Bronchial epithelial cell (primary cell): ENCODE measurements at places on chromosomes 1 and 21. TPM values are rescaled to one million over a fixed set of nuclear protein-coding genes. Genes with fewer than 3 reads are reported as not detected.

- DNase-seq, result no peak
These were observed 25.9 kb downstream of the RPAP2 start for GRCh38 chr1:92324784-92325183.

DNA sequence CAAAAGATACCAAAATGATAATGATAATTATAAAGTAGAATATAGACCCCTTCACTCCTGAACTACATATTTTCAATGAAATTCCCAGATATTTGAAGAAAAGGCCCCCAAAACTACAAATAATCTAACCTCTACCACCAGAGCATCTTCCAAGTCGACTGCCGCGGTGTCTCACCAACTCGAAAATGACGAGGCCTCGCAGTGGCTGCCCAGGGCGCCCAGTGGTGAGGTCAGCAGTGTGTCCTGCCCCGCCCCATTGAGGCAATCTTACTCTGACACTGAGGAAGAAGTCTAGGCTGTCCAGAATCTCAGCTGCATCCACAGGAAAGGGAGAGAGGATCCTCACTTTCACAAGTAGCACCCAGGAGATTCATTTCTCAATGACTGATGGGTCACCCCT lies 5.2 kb downstream of the DUSP10 start:
- DNase-seq, result no peak

DNA sequence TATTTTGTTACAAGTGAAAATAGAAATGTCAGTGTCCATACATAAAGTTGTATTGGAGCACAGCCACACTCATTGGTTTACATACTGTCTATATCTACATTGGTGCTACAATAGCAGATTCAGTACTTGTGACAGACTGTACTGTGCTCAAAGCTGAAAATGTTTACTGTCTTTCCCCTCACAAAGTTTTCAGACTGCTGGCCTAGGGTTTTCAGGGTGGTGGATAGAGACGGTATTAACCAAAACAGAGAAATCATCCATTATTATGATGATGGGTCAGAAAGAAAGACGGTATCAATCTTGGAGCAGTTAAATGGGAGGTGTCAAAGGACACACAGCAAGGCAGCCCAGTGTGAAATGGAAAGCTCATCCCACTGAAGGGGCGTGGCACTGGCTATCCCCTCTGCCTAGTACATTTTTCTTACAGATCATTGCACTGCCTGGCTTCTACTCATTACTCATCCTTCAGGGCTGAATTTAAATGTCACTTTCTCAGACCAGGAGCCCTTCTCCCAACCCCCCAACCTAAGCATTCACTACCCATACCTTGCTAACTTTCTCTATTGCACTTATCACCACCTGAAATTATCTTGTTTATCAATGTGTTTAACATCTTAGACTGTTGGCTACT lies 10.2 kb downstream of the JAK1 start:
- no peak for DNase-seq

GRCh38 chr1:71179997-71180396 lies 99.2 kb upstream of the ZRANB2 start:
- DNase-seq, result no peak

- no peak for DNase-seq
These were observed 289.5 kb upstream of the SGIP1 start for GRCh38 chr1:66244429-66244828.

GRCh38 chr1:33836911-33837310 lies 27.0 kb upstream of the HMGB4 start:
- peak; percentile 6 for DNase-seq

GRCh38 chr1:65235867-65236805 lies 73.2 kb upstream of the DNAJC6 start:
- peak; percentile 57 for DNase-seq

GRCh38 chr21:46469275-46469674 lies 10.6 kb downstream of the DIP2A start:
- no peak for DNase-seq

GRCh38 chr1:34406833-34407539 lies 230.3 kb downstream of the C1orf94 start:
- peak; percentile 34 for DNase-seq

DNA sequence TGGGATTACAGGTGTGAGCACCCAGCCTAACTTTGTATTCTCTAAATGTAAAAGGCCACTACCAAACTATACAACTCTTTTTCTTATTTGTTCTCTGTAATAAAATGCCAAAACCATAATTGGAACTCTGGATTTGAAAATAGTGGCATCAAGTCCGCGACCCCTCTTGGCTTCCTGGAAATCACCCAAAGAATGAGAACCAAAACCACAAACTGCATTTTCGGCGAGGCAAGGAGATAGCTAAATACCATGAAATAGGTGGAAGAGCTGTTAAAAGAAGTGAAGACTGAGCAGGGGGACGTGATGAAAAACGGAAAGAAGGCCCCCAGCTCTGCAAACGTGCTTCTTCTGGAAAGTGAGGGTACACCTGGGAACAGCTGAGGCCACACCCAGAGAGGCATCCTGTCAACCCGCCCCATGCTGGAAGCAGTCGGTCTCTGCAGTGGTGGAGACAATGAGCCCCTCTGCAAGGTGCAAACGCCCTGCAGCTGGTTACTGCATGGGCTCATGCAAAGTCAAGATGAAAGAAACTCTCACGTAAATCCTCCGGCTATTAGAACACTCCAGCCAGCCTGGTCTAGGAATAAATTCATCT lies 22.5 kb downstream of the VPS26C start:
- DNase-seq, result no peak

DNA sequence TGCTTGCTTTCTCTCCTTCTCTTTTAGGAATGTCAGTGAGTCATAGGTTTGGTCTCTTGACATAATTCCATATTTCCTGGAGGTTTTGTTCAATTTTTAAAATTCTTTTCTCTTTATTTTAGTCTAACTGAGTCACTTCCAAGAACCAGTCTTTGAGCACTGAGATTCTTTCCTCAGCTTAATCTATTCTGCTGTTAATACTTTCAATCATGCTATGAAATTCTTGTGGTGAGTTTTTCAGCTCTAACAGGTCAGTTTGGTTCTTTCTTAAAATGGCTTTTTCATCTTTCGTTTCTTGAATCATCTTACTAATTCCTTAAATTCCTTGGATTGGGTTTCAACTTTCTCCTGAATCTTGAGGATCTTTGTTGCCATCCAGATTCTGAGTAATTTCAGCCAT lies 321.0 kb downstream of the PTBP2 start:
- DNase-seq, result peak; percentile 8

DNA sequence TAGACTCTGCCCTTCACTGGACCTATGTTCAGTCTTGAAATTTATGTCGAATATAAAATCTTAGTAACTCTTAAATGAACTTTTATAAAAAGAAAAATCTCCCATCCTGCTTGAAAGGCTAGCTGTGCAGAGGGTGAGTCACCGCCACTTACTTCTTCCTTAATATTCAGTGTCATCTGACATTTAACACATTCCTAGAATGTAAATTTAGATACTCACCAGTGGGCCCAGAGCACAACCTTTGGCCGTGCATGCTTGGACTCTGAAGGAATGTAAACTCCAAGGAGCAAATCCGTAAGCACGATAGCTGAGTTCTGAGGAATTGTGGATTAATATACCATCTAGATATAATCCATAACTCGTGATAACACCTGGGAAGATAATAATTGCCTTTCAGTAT lies 403.3 kb downstream of the KCTD3 start:
- DNase-seq, result no peak

GRCh38 chr21:32682696-32683474 lies 44.9 kb downstream of the SYNJ1 start:
- DNase-seq, result no peak

DNA sequence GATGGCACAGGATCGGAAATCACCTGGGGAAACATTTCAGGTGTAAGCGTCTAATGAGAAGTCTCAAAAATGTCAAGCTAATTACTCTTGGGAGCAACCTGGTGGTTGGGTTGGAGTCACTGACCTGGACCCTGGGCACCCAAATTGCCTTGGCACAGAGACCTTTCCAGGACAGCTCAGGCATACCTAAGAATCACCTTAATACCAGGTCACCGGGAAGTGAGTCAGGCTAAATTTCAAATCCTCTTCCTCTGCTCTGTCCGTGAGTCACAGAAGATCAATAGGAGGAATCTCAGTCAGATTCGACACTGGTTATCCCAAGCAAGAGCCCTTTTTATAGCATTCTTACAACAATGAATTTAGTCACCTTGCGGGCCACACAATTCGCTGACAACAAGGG lies 179.6 kb upstream of the CAMK1G start:
- DNase-seq, result peak; percentile 90

GRCh38 chr1:115457289-115457688 lies 119.2 kb upstream of the NGF start:
- no peak for DNase-seq

- no peak for DNase-seq
These were observed 198.7 kb downstream of the NPHP4 start for GRCh38 chr1:5793516-5793915.

DNA sequence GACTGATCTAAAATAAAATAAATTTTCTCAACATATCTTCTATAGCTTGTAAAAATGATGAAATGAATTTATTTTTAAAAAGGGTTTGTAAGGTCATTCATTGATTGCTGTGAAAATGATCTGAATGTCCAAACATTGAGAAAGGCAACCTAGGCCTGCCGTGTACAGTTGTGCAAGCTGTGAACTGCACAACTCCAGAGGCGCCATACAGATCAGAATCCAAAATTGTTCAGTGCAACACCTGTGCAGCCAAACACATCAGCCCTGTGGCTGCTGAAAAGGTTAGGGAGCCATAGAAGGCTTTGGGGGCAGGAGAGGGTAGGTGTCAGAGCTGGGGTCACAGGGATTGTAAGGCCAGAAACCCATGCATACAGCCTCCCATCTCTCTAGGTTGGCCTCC lies 9.9 kb upstream of the ZC3H12A start:
- DNase-seq, result no peak

DNA sequence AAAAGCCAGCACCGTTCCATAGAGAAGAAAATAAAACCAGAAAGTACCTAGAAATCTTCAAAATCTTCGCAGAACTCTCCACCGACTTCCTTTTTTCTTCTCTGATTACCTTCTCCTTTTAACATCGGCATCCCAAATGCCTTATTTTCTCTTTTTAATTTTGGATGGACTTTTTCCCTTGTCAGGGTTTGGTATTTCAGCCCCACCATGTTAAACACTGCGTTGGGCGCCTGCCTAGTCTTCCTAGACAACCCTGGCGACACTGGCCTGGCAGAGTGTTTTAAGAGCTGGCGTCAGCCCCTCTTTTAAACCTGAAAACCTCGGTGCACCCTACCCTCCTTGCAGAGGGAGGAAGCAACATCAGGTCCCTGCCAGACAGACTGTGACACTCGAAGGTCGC lies 66.0 kb upstream of the EFHD2 start:
- DNase-seq, result no peak

DNA sequence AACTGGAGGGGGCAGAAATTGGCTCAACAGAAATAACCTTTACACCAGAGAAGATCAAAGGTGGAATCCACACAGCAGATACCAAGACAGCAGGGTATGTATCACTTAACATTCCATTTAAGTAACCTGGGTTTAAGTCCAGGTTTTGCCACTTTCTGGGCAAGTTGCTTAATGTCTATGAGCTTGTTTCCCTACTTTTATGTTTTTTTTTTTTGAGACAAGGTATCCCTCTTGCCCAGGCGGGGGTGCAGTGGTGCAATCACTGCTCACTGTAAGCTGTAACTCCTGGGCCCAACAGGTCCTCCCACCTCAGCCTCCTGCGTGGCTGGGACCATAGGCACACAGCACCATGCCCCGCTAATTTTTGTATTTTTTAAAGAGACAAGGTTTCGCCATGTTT lies 2.2 kb downstream of the RTCA start:
- DNase-seq, result no peak

- DNase-seq, result peak; percentile 35
These were observed 8.0 kb downstream of the SMIM12 start for GRCh38 chr1:34851431-34852105.

GRCh38 chr21:32956061-32956656 lies 69.6 kb upstream of the OLIG2 start:
- no peak for DNase-seq

DNA sequence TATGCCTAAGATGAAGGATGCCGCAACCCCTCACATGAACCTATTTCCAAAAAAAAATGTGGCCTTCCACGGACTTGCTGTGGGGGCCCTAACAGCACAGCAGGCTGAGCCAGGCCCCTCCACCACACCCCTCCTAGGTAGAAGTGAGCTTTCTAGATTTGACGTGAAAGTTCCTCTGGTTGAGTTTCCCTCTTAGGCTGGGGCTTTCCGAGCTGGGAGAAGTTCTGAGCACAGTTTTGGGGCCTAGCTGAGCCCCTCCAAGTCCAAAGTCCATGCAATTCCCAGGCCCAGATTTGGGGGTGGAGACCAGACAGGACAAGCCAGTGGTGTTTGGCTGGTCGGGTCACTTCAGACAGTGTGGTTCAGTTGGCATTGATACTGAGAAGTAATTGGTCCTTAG lies 13.8 kb upstream of the PHLDA3 start:
- no peak for DNase-seq

GRCh38 chr1:183025010-183025337 lies 1.8 kb downstream of the LAMC1 start:
- DNase-seq, result no peak

- no peak for DNase-seq
These were observed 19.8 kb downstream of the CD1D start for GRCh38 chr1:158200527-158200926.

GRCh38 chr1:222919478-222919865 lies 104.6 kb downstream of the DISP1 start:
- no peak for DNase-seq

- DNase-seq, result peak; percentile 8
These were observed 169.8 kb upstream of the CXADR start for GRCh38 chr21:17343055-17343454.

DNA sequence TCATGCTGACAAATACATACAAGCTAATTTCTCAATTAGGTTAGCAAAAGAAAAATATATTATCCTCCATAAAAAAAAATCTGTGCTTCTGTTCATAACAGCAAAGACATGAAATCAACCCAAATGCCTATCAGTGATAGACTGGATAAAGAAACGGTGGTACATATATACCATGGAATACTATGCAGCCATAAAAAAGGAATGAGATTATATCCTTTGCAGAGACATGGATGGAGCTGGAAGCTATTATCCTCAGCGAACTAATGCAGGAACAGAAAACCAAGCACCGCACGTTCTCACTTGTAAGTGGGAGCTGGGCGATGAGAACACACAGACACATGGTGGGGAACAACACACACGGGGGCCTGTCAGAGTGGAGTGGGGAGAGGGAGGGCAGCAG lies 84.0 kb upstream of the PALMD start:
- DNase-seq, result no peak

The ZBTB8A gene
- 6.8 and 9.5 TPM in 2 replicates for total RNA-seq

The INKA2 gene
- 4.5 and 6.0 TPM in 2 replicates for total RNA-seq

The RNF186 gene
- not detected in 2 replicates for total RNA-seq

The C1orf185 gene
- not detected in 2 replicates for total RNA-seq

The NMNAT1 gene
- 13.2 and 15.1 TPM in 2 replicates for total RNA-seq

The CD101 gene
- total RNA-seq, result 0.53 and 0.90 TPM in 2 replicates

The KIAA0040 gene
- 2.7 and 3.9 TPM in 2 replicates for total RNA-seq

The GPR161 gene
- total RNA-seq, result 7.4 and 8.2 TPM in 2 replicates

The ZSWIM5 gene
- total RNA-seq, result under 0.01 TPM in 2 replicates

The HTR1D gene
- total RNA-seq, result under 0.01 and 0.26 TPM in 2 replicates

The RYR2 gene
- total RNA-seq, result under 0.01 TPM in 1 of 2 replicates, not detected in the other

The SNRPE gene
- total RNA-seq, result 27.1 and 41.9 TPM in 2 replicates

The FNDC10 gene
- total RNA-seq, result 0.26 TPM in 2 replicates

The PAPPA2 gene
- 5.1 and 8.7 TPM in 2 replicates for total RNA-seq

The CA6 gene
- total RNA-seq, result not detected in 2 replicates

The TRIM58 gene
- total RNA-seq, result not detected in 2 replicates

The DIRAS3 gene
- under 0.01 and 0.13 TPM in 2 replicates for total RNA-seq

The SEMA6C gene
- 0.38 and 0.53 TPM in 2 replicates for total RNA-seq

The SRGAP2C gene
- 8.3 and 11.6 TPM in 2 replicates for total RNA-seq

The CDC42SE1 gene
- total RNA-seq, result 81.6 and 125 TPM in 2 replicates

The RAD54L gene
- total RNA-seq, result 0.13 and 0.26 TPM in 2 replicates

The OR2M3 gene
- under 0.01 TPM in 1 of 2 replicates, not detected in the other for total RNA-seq
